Activated CD4-positive, alpha-beta T cell treated with anti-CD3 and anti-CD28 coated beads, Interleukin-2, Interleukin-4, amounts not matched to agents 100 ng/mL and 50 ng/mL, durations not matched to agents 16 hours and 8 hours (primary cell): ENCODE measurements at places on chromosomes 2 and 18.

GRCh38 chr2:224220586-224221255, 181.2 kb downstream of the FAM124B start:
- peak; percentile 44 for DNase-seq

DNA sequence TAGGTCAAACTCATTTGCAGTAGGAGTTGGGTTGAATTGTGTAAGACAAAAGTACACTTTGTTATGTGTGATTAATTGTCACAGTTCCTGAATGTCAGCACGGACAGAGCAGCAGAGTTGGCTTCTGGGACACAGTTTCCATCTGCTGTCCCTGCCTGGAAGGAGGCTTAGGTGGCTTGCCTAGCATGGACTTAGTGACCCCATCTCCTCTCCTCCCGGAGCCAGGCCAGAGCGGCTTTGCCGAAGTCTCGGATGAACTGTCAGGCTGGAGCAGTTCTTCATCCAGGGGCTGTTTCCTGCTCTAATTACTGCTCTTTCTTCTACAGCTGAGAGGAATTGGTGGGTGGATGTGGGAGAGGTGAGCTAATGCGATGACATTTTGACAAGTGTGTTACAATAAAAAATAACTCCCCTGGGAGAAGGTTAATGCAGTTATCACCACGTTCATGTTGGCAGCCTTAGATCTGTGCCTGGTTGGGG, 102.0 kb downstream of the SH3RF3 start:
- no peak for DNase-seq

- DNase-seq, result no peak
Measured at GRCh38 chr2:97645112-97645694, 659 bp upstream of the COX5B start.

GRCh38 chr2:95115418-95115817, 6.2 kb downstream of the MRPS5 start:
- DNase-seq, result peak; percentile 71

DNA sequence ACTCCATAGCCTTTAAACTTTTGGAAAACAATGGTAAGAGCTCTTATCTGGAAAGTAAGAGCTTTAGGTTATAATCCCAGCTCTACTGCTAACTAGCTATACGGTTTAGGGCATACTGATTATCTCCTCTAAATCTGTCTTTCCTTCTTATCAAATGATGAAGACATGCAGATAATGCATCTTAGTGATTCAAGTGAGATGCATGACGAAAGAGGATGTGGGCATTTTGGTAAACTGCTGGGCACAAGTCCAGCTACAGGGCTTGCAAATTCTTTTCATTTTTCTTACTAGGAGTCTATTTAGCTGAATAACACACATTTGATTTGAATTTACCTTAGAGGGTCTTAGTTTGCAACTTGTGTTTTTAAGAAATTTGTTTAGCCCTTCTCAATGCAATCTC, 1604.8 kb upstream of the ZEB2 start:
- no peak for DNase-seq

GRCh38 chr18:67068608-67069007, 447.9 kb downstream of the DSEL start:
- no peak for DNase-seq
